ENCODE measurements at places on chromosomes 2 and 18. TPM values are rescaled to one million over a fixed set of nuclear protein-coding genes. Genes with fewer than 3 reads are reported as not detected.

DNA sequence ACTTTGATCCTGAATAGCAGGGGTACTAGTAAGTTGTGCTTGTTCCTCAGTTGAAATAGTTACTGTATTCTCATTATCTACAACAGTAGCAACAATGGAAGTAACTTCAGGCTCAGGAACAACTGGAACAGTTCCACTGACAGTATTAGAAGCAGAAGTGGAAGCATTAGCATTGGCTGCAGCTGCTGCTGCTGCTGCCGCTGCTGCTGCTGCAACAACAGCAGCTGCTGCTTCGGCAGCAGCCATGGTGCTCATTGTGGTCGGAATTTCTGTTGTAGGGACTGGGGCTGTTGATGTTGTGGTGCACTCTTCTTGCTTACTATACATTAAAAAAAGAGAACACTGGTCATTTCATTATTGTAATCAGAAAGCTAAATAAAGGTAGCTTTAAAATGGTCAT, 40.8 kb downstream of the PRPF40A start:
- no peak for DNase-seq

GRCh38 chr2:80288576-80288975, 16.0 kb downstream of the LRRTM1 start:
- no peak for DNase-seq

The TRIM54 gene
- total RNA-seq, result 0.43 TPM

- no peak for DNase-seq
Measured at GRCh38 chr2:84882414-84882738, 1.5 kb upstream of the TRABD2A start.

- DNase-seq, result no peak
Measured at GRCh38 chr2:166518634-166519390, 24.8 kb upstream of the SCN7A start.

GRCh38 chr2:59259913-59260312, 1018.8 kb upstream of the FANCL start:
- no peak for DNase-seq

DNA sequence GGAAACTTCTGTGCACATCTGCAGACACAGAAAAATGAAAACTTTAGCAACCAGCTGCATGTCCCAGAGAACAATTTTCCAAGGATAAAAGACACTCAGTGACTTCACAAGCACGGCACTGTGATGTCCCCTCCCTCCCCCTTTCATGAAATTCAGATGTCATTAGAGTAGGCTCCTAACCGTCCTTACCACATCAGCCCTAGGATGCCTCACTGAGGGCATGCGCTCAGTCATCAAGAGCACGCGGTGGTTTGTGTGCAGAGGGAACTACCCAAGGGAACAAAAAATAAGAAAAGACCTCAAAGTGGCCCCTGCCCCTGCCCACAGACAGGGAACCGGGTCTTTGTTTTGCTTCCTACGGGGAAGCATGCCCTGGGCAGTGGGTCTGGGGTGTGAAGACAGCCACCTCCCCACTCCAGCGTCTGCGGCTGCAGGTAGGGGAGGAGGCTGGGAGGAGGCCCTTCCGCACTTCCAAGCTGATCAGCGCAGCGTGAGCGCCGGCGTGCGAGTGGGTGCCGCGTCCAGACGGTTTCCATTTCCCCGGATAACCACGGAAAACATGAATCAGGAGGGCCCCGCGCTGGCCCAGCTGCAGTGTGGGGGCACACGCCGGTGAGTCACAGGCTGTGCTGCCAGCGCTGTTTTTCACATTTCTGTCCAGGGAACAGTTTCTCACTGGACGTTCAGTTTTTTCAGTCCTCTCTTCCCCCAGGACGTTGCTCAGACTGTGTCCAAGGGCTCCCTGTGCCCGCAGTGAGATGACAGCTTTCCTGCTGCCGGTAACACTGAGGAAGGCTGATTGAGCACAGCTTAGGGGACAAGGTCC, 70.6 kb downstream of the COPS8 start:
- no peak for DNase-seq

- peak; percentile 70 for DNase-seq
Measured at GRCh38 chr2:179936654-179937053, 70.4 kb downstream of the CWC22 start.

GRCh38 chr2:233402789-233403188, 48.5 kb downstream of the DGKD start:
- DNase-seq, result no peak

- DNase-seq, result no peak
Measured at GRCh38 chr2:101500860-101501259, 25.9 kb upstream of the RFX8 start.

The SERPINE2 gene
- 10.6 TPM for total RNA-seq

- no peak for DNase-seq
Measured at GRCh38 chr18:50622865-50623393, 63.0 kb downstream of the MAPK4 start.

DNA sequence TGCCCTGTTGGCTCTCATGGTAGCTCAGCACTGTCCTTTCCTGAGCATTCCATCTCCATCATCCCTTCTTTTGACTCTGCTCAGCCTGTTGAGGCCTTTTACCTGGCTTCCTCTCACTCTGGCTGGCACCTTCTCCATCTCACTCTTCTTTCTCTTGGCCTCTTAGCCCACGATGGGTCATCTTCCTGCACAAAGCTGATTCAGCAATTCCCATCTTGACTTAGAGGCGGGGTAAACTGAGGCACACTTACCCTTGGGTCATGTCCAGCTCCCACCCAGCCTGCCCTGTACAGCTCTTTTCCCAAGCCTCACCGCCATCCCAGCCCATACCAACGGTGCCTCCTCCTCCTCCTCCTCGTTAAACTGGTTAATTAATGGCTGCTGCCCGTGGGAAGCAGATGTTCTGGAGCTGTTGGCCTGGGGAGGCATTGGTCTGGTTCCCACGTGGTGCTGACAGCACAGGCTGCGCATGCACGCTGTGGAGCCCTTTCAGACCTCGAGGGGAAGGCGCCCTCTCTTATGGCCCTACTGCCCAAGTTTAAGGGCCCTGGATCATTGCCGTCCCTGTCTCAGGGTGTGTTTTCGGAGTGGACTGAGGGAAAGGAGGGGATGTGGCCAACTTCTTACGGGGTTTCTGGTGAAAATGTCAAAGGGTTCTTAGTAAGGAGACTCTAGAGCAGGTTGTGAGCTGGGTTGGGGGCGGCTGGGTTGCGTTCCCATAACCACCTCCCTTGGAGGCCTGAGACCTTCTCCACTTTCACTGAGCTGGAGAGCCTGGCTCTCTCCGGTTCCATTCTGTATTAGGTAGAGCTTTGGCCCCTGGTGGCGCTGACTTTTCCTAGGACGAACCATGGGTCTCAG, 10.9 kb downstream of the WNT10A start:
- no peak for DNase-seq

DNA sequence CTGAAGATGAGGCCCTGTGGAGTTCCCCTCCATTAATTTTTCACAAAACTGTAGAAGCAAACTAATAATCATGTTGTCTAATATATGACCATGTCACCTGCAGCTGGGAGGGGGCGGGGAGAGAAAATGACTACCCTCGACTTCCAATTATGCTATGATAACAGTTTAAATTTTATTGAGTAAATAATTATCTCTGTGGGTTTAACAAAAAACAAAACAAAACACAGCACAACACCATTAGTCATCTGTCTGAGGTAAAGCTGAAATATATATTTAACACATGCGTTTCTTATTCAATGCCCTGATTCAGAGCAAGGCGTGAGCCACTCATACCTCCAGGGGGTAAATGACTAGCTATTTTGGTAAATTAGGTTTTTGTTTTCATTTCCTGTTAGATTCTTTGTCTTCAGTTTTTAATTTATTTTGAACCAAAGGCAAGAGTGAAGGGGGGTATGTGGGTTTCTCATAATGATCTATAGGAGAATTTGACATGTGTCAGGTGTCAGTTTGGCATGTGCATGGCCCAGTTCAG, 77.4 kb upstream of the ZCCHC2 start:
- no peak for DNase-seq

GRCh38 chr18:37422116-37422515, 143.5 kb downstream of the CELF4 start:
- no peak for DNase-seq

The STPG4 gene
- total RNA-seq, result 0.46 TPM

The FAM110C gene
- total RNA-seq, result 28.9 TPM

DNA sequence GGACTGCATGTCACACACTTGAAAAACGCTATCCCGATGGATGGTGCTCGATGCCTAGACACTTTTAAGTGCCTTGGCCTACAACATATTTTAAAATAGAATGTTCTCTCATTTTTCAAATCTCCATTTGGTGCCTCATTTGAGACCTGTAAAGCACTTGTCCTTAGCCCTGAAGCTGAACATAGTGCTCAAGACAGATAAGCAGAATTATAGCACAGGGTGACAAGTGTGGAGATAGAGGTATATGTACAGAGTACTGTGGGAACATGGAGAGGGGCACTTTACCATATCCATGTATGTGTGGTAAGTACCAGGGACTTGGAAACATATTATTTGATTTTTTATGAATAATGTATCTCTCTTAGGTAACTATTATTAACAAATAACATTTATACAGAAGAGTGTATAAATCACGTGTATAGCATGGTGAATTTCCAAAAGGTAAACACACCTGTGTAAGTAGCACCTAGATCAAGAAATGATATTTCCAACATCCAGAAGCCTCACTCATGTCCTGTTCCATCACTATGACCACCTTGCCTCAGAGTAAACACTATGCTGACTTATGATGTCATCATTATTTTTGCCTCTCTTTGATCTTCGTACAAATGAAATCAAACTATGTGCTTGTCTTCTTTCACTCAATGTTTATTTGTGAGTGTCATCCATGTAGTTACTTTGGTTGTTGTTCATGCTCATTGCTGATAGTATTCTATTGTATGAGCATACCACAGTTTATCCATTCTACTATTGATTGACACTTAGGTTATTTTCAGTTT, 103.6 kb downstream of the BABAM2 start:
- no peak for DNase-seq

GRCh38 chr2:80454628-80455027, 150.1 kb upstream of the LRRTM1 start:
- peak; percentile 2 for DNase-seq

The DGUOK gene
- total RNA-seq, result 57.8 TPM

- DNase-seq, result no peak
Measured at GRCh38 chr2:154961676-154962075, 263.2 kb downstream of the KCNJ3 start.

DNA sequence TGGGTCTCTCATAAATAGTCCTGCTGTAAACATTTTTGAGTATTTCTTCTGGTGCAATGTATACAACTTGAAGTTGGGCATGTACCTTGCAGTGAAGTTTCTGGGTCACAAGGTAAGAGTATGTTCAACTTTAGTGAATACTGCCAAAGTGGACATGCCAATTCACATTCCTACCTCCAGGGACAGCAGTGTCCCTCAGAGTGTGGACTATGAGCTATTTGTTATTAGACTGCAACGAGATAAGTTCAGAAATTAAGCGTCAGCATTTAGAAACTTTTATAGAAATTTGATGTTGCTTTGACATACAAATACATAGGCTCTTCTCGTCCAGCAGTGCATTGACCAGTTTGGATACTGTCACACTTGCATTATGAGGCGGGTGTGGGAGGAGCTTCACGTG, 7.2 kb upstream of the ACKR3 start:
- no peak for DNase-seq

DNA sequence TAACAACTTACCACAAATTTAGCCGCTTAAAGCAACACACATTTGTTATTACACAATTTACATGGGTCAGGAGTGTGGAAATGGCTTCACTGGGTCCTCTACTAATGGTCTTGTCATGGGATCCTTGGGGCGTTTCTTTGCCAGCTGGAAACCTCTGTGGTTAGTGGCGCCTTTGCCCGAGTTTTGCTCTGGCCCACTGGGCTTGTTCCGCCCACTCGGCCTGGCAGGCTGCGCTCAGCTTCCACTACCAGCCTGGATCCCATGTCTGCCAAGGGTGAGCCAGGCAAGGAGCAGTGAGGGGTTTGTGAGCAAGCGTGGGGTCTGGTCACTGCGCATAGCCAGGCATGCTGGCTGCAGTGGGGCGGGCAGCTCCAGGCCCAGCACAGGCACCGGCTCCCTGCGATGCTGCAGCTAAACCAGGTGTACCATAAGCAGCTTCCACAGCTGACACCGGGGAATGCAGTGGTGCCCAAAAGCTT, 16.2 kb upstream of the MBD2 start:
- no peak for DNase-seq

The TXNDC2 gene
- total RNA-seq, result not detected
